ENCODE measurements at places on chromosomes 2 and 18. TPM values are rescaled to one million over a fixed set of nuclear protein-coding genes. Genes with fewer than 3 reads are reported as not detected.

HMSD gene
- not detected for total RNA-seq

DNA sequence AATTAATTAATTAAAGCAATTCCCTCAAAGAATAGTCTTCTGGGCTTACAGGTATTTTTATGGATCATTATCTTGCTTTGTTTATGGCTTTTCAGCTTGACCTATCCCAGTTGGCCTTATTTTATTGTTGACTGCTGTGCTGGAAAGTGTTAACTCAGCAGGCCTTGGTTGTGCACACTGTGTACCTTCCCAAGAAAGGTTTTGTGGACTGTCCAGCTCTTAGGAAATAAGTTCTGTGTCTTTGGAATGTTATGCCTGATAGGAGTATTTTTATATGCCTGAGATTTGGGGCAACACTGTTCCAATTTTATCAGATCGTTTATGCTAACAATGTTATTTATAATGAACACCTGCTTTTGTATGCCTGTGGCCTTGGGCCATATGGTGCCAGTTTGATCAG lies 671.9 kb upstream of the ZNF804A start:
- H3K4me3 ChIP-seq = no peak overlapping the region
- no peaks in the 10 kb centered on the region for H3K36me3 ChIP-seq
- no peak overlapping the region for H3K27ac ChIP-seq
- DNase-seq = no peak
- no peaks in the 10 kb centered on the region for H3K27me3 ChIP-seq
- H3K4me1 ChIP-seq = no peaks in the 10 kb centered on the region

GRCh38 chr2:12543978-12544558 lies 172.7 kb upstream of the TRIB2 start:
- no peak overlapping the region for H3K4me3 ChIP-seq
- H3K27me3 ChIP-seq = no peaks in the 10 kb centered on the region
- no peak overlapping the region for H3K27ac ChIP-seq
- no peaks in the 10 kb centered on the region for H3K36me3 ChIP-seq
- DNase-seq = no peak

WNT6 gene
- not detected for total RNA-seq

GRCh38 chr18:79989195-79989497 lies 783 bp upstream of the TXNL4A start:
- peak overlapping the region; percentile 61 for H3K4me3 ChIP-seq
- H3K4me1 ChIP-seq = peaks cover 19% of the 10 kb centered on the region
- H3K36me3 ChIP-seq = peaks cover 5% of the 10 kb centered on the region
- no peak for DNase-seq

MSTN gene
- total RNA-seq = not detected

GRCh38 chr18:24068945-24069693 lies 54.6 kb downstream of the TTC39C start:
- H3K27me3 ChIP-seq = no peaks in the 10 kb centered on the region
- peaks cover 39% of the 10 kb centered on the region for H3K36me3 ChIP-seq
- DNase-seq = no peak
- H3K4me3 ChIP-seq = no peak overlapping the region
- H3K27ac ChIP-seq = no peak overlapping the region
- H3K4me1 ChIP-seq = peaks cover 4% of the 10 kb centered on the region

SCYGR4 gene
- total RNA-seq = not detected

KCNE4 gene
- not detected for total RNA-seq

DNA sequence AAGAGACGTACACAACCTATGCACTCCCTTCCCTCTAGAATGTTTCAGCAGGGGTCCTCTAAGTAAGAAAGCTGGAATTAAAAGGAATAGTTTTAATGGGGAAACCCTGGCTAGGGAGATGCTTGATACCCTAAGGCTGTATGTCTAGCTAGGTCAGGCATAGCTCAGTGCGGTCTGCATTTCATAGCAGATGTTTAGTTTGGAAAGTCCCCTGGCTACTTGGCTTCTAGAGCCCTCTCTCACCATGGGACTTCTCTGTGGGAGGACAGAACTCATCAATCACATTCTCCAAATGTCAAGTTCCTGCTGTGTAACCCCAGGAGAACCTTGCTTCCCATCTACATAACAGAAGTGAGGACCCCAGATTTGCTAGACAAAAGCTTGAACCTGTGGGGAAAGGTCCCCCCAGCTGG lies 24.1 kb upstream of the ANXA4 start:
- no peak overlapping the region for H3K4me3 ChIP-seq
- H3K4me1 ChIP-seq = peaks cover 6% of the 10 kb centered on the region
- H3K27ac ChIP-seq = no peak overlapping the region
- no peak for DNase-seq

GRCh38 chr2:55620123-55620779 lies 2.8 kb upstream of the PPP4R3B start:
- H3K27ac ChIP-seq = no peak overlapping the region
- H3K36me3 ChIP-seq = peaks cover 6% of the 10 kb centered on the region
- no peaks in the 10 kb centered on the region for H3K27me3 ChIP-seq
- H3K4me1 ChIP-seq = peaks cover 26% of the 10 kb centered on the region

NAT8 gene
- not detected for total RNA-seq

DNA sequence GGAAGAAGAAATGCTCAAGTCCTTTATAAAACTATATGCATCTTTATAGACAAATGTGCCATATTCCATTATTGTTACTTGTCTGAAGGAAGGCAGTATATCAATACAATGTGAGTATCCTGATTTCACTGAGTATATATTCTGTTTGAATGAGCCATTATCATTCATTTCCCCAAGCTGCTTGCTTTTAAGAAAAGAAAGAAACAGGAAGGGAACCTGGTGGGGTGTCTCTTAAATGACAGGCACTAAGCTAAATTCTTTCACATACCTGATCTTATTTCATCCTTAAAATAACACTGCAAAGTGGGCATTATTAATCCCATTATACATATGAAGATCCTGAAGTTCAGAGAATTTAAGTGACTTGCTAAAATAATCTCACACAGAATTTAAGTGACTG lies 307.9 kb downstream of the SLC8A1 start:
- H3K4me3 ChIP-seq = no peak overlapping the region
- no peak for DNase-seq
- H3K27me3 ChIP-seq = no peaks in the 10 kb centered on the region
- H3K4me1 ChIP-seq = no peaks in the 10 kb centered on the region

GRCh38 chr2:68689553-68690537 lies 44.8 kb upstream of the ARHGAP25 start:
- H3K4me3 ChIP-seq = no peak overlapping the region
- no peak for DNase-seq
- H3K27ac ChIP-seq = no peak overlapping the region
- no peaks in the 10 kb centered on the region for H3K27me3 ChIP-seq
- no peaks in the 10 kb centered on the region for H3K36me3 ChIP-seq

- no peaks in the 10 kb centered on the region for H3K4me1 ChIP-seq
- H3K27me3 ChIP-seq = no peaks in the 10 kb centered on the region
- DNase-seq = no peak
Observed at GRCh38 chr18:6504605-6505497, 90.1 kb upstream of the L3MBTL4 start.

DNA sequence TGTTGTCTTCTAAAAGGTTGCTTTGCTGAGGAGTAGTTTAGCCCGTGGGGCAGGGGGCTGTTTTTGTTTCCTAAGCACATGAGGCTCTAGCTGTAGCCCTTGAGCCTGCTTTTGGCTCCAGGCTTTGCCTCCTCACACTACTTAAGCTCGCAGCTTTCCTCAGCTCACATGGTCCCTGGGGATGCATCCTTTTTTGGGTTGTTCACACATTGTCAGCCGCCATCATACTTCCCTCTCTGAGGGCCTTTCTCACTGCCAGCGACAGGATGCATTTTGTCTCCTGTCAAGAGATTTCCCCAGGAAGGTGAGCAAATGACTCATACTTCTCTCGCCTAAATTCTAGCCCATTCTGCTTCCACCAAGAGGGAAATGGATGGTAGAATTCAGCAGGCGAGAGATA lies 279.5 kb upstream of the PKDCC start:
- no peaks in the 10 kb centered on the region for H3K27me3 ChIP-seq
- H3K4me1 ChIP-seq = no peaks in the 10 kb centered on the region
- DNase-seq = no peak
- no peak overlapping the region for H3K4me3 ChIP-seq
- H3K27ac ChIP-seq = no peak overlapping the region

DNA sequence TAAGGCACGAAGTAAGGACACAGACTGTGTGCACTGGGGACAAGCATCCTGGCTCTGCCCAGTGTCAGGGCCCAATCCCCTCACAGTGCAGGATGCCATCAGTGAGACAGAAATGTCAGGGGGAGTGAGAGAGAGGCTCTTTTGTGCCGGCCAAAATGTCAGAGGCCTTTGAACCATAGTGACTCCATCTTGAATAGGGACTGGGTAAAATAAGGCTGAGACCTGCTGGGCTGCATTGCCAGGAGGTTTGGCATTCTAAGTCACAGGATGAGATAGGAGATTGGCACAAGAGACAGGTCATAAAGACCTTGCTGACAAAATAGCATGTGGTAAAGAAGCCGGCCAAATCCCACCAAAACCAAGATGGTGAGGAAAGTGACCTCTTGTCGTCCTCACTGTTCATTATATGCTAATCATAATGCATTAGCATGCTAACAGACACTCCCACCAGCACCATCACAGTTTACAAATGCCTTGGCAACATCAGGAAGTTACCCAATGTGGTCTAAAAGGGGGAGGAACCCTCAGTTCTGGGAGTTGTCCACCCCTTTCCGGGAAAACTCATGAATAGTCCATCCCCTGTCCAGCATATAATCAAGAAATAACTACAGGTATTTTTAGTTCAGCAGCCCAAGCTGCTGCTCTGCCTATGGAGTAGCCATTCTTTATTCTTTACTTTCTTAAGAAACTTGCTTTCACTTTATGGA lies 337.4 kb downstream of the LPIN1 start:
- no peaks in the 10 kb centered on the region for H3K36me3 ChIP-seq
- no peak overlapping the region for H3K27ac ChIP-seq
- H3K4me3 ChIP-seq = no peak overlapping the region
- H3K27me3 ChIP-seq = no peaks in the 10 kb centered on the region
- no peak for DNase-seq
- H3K4me1 ChIP-seq = peaks cover 8% of the 10 kb centered on the region

LIMS1 gene
- total RNA-seq = 34.8 TPM

GRCh38 chr2:20111311-20112131 lies 60.1 kb upstream of the LAPTM4A start:
- no peaks in the 10 kb centered on the region for H3K36me3 ChIP-seq
- no peak for DNase-seq
- H3K27ac ChIP-seq = no peak overlapping the region
- no peaks in the 10 kb centered on the region for H3K27me3 ChIP-seq
- H3K4me1 ChIP-seq = peaks cover 3% of the 10 kb centered on the region
